Fibroblast of the conjunctiva (primary cell): ENCODE measurements at places on chromosomes 1 and 21.

DNA sequence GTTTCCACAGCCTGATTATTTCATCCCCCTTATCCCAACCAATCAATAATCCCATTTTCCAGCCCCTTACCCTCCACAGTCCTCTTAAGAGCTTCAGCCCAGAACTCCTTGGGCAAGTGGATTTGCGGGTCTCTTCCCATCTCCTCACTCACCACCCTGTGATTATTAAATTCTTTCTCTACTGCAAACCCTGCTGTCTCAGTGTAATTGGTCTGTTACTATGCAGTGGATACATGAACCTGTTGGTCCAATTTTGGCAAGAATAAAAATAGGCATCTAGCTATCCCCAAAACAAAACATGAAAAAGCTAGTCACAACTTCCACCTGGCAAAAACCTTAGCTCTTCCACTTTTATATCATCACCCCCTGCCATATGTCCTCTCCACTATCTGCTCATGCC is 36.2 kb upstream of the TNFSF4 start:
- DNase-seq, result no peak

GRCh38 chr1:198167436-198167934 is 10.7 kb downstream of the NEK7 start:
- no peak for DNase-seq

DNA sequence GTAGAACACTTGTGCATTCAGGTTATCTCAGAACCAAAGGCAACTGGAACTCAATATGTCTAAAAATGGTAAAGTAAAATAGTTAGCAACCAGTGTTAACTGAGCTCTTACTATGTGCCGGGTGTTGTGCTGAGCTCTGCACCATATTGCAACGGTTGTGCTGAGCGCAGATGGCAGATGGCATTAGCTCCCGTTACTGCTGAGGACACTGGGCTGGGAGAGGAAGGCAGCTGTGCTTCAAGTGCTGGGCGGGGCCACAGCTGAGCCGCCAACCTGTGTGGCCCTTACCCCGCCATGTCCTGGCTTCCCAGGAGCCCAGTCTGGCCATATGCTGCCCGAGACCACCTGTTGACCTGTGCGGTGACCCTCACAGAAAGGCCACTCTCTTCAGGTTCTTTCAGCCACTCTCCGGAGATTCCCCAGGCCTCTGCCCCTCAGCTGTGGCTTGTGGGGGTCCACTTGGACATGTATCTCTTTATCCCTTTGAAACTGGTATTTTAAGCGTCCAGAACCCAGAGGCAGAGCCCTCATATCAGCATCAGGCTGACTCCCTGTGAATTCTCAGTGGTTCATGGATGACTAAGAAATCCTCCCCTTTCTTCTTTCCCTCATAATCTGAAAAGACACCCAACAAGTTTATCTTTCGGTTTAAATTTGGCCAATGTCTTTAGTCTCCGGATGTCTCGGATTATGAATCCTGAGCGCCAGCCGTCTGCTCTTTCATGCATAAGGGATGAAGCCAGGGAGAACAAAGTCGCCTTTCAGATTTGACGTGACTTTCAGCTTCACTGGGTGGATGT is 26.4 kb downstream of the LDLRAP1 start:
- no peak for DNase-seq

- no peak for DNase-seq
These were observed 53.9 kb upstream of the RBM15 start for GRCh38 chr1:110285316-110285715.

DNA sequence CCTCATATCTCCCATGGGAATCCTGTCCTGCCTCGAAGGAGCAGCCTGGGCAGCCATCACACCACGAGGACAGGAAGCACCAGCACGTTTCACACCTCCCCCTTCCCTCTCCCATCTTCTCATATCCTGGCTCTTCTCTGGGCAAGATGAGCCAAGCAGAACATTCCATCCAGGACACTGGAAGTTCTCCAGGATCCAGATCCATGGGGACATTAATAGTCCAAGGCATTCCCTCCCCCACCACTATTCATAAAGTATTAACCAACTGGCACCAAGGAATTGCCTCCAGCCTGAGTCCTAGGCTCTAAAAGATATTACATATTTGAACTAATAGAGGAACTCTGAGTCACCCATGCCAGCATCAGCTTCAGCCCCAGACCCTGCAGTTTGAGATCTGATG is 8.7 kb downstream of the SLAMF8 start:
- DNase-seq, result no peak

- no peak for DNase-seq
These were observed 48.5 kb upstream of the B3GALT5 start for GRCh38 chr21:39564200-39564599.

DNA sequence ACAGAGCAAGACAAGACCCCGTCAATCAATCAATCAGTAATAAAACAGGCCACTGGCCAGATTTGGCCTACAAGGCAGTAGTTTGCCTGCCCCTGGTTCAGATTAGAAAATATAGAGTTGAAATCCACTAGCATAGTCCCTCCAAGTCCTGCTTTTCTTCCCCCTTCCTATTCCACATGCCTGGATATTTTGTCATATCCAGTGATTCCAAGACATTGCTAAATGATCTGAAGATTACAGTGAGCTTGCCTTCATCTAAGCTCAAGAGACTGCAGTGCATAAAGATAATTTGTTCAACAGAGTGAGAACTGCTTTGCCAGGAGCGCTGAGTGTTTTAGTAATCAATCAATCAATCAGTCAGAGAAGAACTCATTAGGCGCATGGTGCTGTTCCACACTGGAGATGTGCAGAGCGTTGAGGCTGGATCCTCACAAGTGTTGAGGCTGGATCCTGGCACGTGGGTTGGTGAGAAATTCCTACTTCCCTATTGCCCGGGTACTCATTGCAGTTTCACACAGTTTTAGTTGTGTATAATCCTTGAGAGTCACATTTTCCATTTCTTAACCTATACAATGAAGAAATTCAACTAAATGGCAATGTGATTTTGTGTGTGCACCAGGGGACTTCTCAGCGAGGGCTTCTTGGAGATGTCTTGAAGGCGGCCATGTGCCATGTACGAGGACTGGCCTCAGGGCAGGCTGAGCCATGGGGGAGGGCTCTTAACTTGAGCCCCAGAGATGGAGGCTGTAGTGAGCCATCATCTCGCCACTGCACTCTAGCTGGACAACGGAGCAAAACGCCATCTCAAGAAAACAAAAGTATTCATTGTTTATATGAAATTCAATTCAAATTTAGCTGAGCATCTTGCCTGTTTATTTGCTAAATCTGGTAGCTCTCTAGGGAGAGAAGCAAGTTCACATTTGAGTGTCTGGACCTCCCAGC is 76.3 kb downstream of the TOMM20 start:
- DNase-seq, result no peak

- no peak for DNase-seq
These were observed 30.4 kb downstream of the ARID4B start for GRCh38 chr1:235297579-235297978.

DNA sequence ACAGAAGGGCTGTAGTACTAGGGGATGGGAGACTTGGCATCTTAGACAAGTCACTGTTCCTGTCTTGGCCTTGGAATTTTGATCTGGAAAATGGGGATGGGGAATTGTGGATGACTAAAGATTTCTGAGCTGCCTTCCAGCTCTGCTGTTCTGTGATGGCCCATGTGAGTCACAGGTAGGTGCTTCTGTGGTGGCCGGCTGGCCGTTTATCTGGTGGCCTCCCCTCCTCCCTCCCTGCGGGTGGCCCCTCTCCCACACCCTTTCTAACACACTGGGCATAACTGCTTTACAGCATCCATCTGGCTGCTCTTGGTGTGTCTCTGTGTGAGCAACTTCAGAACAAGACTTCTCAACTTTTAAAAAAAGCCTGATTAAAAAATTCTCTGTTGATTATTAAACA is 35.9 kb downstream of the KCNA2 start:
- no peak for DNase-seq

- DNase-seq, result no peak
These were observed 66.8 kb downstream of the CAPZB start for GRCh38 chr1:19418503-19418971.

DNA sequence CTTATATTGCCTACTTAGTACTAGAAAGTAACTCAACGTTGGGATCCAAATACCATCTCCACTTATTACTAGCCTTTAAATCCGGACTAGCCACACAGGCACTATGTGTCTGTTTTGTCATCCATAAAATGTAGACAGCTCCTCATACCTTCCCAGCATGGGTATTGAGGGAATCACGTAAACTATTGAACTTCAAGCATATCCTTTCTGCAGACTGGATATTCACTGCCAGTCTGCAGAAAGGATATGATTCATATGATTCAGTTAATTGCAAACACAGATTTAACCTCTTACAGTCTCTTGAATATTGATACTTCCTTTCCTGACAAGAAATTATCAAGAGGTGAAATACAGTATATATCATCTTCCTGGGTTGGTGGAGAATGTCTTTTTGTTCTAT is 186.0 kb downstream of the LEPR start:
- no peak for DNase-seq

DNA sequence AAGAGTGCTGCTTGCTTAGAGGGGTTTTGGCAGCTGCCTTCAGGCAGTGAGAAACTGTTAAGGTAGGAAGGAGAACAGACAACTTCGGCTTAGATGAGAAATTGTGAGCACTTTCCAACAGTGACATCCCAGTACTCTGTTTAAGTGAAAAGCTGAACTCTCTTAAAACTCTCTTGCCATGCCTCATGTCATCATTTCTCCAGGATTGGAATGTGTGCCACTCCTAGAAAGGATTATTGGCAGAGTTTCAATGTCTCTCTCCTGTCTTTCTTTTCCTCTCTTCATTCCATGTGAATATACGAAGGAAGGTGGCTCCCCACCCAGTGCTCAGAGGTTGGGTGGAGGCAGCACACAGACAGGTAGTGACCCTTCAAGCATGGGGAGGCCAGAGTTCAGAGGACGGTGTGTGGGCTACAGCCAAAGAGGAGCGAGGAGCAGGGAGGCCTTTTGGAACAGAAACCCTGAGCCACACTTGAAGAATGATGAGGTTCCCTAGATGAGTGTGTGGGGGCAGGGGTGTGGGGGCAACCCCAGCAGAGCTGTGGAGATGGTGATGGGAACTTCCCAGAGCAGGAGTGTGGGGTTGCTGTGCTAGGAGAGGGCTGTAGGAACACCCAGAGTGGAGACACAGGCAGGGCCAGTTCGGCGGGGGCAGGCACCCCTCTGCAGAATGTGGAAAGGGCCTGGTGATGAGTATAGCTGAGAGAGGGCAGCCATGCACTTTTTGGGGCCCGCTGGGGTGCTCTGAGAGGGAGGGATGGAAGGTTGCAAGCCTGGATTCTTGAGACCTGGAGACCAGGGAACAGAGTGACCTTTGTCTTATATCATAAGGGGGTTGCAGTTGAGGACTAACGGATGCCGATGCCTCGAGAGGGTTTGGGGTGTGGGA is 58.8 kb downstream of the GALNT2 start:
- no peak for DNase-seq

DNA sequence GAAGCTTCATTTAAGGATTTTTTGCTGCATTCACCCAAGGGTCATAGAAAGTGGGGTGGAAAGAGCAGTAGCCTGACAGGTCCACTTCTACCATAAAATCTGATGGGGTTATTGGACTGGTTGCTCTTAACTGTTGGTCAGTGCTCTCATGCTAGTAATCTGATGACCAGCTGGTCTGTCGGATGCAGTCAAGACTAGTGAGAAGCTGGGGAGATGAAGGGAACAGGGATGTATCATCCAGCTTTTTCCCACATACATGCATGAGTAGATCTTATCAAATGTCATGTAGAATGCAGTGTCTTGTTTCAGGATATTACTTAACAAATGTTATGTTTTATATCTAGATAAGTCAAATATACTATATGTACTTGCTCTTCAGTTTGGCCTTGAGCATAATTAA is 11.1 kb downstream of the ATP1B1 start:
- DNase-seq, result no peak

DNA sequence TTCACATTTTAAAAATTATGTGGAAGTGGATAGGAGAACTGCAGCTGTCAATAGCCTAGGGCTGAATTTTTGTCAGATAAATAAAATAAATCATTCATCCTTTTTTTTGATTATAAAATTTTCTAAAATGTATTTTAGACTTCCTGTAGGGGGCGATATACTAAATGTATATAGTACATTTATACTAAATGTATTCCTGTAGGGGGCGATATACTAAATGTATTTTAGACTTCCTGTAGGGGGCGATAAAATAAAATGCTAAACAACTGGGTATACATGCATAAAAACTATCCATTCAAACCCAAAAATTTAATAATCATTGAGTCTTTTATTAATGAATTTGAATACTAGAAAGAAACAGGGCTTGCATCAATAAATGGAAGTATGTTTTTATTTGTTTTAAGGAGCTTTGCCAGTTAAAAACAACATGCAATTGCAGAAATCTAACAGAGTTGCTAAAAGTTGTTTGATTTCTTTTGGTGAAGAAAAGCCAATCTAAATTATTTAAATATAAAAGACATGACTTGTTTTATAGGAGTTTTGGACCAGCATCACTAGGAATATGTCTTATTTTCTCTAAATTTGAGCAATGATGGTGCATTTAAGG is 31.4 kb downstream of the CLCA1 start:
- no peak for DNase-seq

GRCh38 chr1:45974541-45975269 is 157.7 kb downstream of the PIK3R3 start:
- no peak for DNase-seq

DNA sequence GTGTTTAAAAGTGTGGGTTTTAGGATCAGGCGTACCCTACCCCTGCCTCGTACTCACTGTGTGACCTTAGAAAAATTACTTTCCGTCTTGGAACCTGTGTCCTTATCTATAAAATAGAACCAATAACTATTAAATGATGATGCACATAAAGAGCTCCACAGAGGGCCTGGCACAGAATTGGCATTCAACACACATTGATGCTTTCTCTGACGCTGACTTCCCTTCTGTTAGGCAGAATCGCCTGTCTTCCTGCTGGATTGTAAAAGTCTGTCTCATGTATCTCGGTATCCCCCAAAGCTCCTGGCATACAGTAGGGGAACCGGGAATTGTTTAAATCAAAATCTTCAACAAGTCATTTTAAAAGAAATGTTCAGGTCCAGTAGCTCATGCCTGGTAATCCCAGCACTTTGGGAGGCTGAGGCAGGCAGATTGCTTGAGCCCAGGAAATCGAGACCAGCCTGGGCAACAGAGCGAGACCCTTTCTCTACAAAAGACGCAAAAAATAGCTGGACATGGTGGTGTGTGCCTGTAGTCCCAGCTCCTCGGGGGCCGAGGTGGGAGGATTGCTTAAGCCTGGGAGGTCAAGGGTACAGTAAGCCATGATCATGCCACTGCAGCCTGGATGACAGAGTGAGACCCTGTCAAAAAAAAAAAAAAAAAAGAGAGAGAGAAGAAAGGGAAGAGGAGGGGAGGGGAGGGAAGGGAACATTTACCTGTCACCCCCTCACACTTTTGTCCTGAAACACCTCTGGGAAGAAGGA is 41.3 kb upstream of the FHAD1 start:
- no peak for DNase-seq
